Activated T-cell treated with anti-CD3 and anti-CD28 coated beads, Interleukin-2, amount 50 U/mL, for 72 hours (primary cell): ENCODE measurements at places on chromosomes 7 and 10.
A peak's percentile ranks its signal among the peaks of the same experiment; 100 is the strongest.

DNA sequence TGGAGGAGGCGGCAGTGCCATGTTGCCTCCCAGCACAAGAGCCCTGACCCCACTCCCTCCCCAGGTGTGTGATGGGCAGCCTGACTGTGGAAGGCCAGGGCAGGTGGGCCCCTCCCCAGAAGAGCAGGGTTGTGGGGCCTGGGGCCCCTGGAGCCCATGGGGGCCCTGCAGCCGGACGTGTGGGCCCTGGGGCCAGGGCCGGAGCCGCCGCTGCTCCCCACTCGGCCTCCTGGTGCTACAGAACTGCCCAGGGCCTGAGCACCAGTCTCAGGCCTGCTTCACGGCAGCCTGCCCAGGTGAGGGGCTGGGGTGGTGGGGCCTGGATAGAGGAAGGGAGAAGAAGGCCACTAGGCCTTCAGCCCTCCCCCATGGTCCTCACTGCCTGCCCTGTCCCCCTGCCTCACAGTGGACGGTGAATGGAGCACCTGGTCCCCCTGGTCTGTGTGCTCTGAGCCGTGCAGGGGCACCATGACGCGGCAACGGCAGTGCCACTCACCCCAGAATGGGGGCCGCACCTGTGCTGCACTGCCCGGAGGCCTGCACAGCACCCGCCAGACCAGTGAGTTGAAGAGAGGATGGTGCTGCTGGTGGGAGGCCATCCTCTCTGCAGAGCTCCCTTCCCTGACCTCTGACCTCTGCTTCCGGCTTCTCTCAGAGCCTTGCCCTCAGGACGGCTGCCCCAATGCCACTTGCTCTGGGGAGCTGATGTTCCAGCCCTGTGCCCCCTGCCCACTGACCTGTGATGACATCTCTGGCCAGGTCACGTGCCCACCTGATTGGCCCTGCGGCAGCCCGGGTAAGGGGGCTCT lies 18.2 kb upstream of the ZNF467 start:
- no peak for DNase-seq

DNA sequence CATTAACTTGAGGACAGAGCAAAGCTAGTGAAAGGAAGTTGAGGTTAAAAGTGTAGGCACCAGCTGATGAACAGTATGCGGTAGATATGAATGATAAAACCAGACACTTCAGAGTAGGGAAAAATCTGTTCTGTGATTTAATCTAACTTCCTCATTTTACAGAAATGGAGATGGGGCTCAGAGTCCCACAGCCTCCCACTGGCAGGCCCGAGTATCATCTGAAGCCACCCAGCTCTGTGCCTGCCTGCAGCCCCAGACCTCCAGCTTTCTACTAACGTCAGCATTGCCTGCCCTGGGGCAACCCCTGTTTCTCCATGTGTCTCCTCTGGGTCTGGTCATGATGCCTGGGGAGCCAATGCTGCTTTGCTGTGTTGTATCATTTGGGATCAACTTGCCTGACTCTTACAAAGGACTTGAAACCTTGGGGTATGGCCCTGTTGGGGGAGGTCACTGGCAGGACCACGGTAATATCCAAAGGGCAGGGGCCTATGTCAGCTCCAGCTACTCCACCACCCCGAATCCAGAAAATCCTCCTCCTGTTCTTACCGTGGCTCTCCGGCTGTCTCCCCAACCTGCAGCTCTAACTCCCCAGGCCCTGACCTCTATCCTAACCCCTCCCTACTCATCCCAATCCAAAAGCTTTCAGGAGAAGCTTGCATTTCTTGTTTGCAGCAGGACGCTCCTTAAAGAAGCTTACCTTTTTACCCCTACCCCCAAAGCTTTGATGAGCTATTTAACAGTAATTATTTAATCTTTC lies 56.2 kb upstream of the NPY start:
- peak; percentile 1 for DNase-seq

DNA sequence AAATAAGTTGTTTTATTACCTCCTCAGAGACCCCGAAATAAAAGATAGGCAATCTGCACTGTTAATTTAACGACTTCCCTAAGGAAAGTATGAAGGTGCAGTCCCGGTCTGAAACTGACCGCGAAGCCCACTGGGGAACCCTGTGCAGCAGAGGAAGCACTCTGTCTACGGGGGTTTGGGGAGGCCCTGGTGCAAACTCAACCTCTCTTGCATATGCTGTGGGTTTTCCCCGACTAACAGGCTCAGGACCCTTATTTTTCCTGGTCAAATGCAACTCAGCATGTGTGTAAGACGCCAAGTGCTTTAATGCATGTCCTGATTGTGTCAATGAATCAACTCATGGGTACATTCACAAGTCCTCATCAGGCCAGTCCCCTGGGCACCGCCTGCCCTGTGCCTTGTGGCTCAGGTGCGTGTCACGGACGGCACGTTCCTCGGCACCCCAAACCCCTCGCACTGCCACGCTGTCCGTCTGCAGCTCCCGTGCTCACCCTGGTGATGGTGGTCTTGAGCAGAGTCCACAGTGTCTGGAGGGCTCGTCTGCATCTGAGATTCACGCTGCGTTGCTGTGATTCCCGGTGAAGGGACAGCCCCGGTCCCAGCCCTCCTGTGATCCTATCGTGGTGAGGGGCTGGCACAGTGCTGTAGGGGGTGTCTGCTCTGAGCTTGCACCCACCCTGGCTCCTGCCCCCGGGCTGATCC lies 33.8 kb downstream of the JAKMIP3 start:
- no peak for DNase-seq

DNA sequence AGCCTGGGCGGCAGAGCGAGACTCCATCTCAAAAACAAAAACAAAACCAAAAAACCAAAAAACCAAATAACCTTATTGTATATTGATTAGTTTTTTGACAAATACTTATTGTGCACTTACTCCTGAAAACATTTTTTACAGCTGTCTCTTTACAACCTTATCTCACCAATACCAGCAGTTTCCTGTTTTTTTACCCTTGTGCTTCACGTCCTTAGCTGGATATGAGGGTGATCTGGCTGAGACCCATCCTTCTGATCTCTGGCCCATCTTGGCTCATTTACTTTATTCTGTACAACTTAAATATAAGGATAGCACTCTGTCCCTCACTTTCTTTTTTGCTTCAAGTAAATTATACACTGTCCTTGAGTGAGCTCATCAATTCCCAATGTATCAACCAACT lies 104.6 kb upstream of the DNAJB12 start:
- no peak for DNase-seq

GRCh38 chr7:118648002-118648401 lies 423.5 kb downstream of the ANKRD7 start:
- no peak for DNase-seq

GRCh38 chr10:71527135-71527534 lies 130.4 kb downstream of the CDH23 start:
- DNase-seq = no peak

GRCh38 chr10:50501924-50502452 lies 121.8 kb downstream of the SGMS1 start:
- peak; percentile 14 for DNase-seq

- no peak for DNase-seq
Measured at GRCh38 chr7:13984831-13985685, 4.4 kb downstream of the ETV1 start.

DNA sequence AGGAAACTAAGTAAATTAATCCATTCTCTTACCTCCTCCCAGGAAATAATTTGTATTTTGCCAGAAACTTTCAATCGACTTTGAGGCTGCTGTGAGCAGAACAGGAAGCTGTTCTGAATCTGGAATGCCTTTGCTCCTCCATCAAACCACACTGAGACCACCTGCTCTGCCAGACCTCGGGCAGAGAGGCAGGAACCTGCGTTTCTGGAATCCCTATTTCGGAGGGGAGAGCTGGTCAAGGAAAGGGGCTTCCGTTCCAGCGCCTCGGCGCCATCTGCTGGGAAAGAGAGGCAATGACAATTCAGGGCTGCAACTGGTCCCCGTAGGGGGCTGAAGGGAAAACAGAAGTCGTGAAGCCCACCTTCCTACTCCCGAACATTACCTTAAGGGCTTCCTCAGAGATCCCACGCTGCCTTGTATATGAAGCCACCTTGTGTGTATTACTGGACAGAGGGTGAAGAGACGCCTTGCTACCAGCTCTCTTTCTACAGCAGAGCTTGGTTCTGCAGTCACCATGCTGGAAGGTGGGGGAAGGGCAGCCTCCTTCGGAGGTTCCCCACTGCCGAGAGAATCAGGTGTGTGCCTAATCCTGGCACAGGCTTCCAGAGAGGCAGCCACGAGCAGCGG lies 31.2 kb downstream of the ZNF467 start:
- DNase-seq = peak; percentile 74

DNA sequence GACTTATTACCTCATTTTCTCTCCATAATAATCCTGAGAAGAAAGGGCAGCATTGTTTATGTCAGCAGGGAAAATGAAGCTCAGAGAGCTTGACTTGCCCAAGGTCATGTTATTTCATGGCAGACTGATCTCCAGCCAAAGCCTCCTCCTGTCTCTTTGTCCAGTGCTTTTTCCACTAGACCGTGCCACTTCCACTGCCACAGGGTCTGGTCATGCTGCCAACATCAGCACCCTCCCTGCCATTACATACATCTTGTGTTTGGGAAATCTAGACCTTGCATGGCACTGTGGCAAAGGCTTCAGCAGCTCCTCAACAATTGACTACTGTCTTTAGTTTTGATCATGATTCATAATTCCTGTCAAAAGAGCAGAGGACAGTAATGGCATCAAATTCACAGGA lies 25.1 kb downstream of the NRCAM start:
- DNase-seq = no peak

DNA sequence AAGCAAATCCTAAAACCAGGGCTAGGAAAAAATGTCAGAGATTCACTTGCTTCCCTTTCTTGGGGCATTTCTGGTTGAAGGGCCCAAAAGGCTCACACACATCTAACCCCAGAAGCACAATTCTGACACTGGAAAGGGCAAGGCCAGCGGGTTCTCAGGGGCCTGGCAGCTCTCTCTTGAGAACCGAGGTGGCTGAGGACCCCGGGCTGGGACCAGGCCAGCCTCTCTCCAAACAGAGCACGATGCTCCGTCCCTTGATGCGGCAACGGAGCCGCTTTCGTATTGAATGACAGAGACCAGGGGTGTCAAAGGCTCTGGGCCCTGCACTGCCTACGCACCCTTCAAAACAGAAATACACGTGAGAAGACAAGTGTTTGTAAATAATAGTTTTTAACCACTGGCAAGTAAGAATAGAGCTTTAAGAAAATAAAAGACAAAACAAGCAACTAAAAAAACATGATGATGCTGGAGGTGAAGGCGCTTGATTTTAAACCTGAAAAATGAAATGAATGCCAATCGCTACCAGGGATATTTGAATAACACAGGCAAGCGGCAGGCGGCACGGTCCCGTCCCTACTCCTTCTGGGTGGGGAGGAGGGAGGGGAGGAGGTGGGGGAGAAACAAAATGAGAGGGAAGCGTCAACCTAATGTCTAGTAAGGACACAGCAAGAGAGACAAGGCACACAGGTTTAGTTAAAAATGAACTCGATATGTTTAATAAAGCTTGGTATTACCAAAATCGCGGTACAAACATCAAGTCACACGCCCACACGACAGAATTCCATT lies 68.0 kb downstream of the SLC29A4 start:
- no peak for DNase-seq

- no peak for DNase-seq
Measured at GRCh38 chr7:146216396-146217041, 99.9 kb downstream of the CNTNAP2 start.

DNA sequence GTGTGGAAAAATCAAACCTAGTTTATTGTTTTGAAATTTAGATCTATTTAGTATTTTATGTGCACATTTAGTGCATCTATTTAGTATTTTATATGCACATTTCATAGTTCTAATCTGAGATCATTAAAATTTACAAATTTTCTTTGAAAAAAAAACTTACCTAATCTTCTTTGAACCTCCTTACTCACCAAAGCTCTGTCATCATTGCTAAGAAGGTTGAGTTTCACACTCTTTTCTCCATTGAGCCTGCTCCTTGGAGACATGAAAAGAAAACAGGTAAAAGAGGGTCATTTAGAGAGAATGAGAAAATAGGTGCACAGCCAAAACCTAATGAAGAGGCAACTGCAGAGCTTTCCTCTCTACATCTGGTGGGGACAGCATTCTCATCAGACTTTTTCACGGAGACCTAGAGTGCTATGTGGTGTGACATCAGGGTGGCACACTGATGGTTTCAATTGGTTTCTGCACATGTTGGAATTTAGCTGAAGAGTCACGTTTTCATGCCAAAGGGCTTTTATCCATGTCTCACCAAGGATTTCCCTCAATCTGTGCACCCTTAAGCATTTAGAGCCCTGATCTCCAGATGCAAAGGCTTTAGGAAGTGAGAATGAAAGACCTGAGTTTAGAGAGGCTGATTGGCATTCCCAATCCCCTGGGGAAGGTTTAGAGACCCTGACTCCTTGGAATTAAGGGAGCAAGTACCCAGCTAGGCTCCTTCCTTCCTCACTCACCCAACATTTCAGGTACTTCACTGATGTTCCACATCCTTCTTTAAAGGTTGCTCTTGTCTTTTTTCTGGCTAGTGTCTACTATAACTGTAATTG lies 89.2 kb upstream of the CAPZA2 start:
- DNase-seq = no peak

- peak; percentile 40 for DNase-seq
Measured at GRCh38 chr7:149872419-149873073, 1.2 kb upstream of the ATP6V0E2 start.

- peak; percentile 50 for DNase-seq
Measured at GRCh38 chr7:93921607-93922566, at the start of gene GNG11. Gene GNG11, plus strand, starts transcription at chr7:93921735. Its CDS starts 403 bp downstream, at chr7:93922138.

- peak; percentile 58 for DNase-seq
Measured at GRCh38 chr7:95511716-95512260, 26.0 kb downstream of the ASB4 start.

GRCh38 chr7:76047305-76047810 lies 442 bp downstream of the STYXL1 start:
- DNase-seq = no peak

DNA sequence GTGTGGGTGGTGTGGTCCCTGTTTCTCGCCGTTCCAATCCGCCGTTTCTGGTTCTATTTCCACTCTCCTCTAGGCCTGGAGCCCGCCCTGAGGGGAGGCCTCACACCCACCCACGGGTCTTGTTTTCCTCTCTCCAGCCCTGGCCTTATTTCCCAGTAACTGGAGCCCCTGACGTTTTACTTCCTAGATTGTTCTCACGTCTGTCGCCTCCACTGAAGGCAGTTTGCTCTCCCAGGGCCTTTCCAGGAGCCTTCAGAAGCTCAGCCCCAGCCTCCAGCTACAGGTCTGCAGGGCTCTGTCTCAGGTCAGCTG lies 30.6 kb downstream of the CFAP46 start:
- no peak for DNase-seq

DNA sequence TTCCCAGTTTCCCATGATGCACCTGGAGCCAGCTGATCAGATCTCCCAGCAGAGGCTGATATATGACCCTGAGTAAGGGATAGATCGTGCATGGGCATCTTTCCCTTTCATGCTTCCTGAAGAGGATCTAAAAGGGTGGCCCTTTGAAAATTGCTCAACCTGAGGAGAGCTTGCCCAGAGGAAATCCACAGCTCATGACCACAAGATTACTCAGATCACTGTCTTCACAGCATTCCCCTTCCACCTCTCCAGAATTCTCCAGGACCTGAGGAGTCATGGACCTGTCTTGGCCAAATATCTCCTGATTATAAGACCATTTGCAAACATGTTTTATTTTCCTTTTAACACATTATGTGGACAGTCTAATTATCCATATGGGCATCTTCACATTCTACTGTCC lies 328.1 kb downstream of the LHFPL3 start:
- no peak for DNase-seq
